ENCODE measurements at places on chromosomes 16 and 17. TPM values are rescaled to one million over a fixed set of nuclear protein-coding genes. Genes with fewer than 3 reads are reported as not detected.

EME2 gene
- 15.8 TPM for total RNA-seq

DNA sequence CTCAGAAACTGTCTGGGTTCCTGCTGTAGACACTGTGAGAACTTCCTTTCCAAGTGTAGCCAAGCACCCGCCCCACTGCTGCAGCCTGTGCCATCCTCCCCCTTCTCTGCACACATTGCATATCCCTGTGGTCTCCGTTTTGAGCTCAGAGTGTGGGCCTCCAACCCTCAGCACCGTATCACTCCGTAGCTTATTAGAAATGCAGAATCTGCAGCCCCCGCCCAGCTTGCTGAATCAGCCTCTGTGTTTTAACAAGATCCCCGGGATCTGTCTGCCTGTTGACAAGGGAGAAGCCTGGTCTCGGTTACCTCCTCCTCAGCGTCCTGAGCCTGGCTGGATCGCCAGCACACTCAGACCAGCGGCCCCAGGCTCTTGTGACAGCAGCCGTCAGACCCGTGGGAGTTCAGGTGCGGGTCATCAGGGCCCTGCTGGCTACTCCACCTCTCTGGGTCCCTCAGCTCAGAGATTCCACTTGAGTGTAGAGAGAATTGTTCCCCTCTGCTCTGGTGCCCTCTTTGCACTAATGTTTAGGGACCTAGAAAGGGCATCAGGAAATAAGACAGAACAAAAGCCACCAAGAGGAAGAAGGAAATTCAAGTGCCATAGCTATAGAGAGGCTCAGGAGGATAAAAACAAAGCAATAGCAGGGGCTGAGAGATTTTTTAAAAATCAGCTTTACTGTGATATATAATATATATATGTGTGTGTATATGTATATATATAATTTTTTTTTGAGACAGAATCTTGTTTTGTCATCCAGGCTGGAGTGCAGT, 92.3 kb downstream of the PITPNC1 start:
- no peak for DNase-seq

PPM1D gene
- total RNA-seq = 16.0 TPM

GRB7 gene
- 1.6 TPM for total RNA-seq

DNA sequence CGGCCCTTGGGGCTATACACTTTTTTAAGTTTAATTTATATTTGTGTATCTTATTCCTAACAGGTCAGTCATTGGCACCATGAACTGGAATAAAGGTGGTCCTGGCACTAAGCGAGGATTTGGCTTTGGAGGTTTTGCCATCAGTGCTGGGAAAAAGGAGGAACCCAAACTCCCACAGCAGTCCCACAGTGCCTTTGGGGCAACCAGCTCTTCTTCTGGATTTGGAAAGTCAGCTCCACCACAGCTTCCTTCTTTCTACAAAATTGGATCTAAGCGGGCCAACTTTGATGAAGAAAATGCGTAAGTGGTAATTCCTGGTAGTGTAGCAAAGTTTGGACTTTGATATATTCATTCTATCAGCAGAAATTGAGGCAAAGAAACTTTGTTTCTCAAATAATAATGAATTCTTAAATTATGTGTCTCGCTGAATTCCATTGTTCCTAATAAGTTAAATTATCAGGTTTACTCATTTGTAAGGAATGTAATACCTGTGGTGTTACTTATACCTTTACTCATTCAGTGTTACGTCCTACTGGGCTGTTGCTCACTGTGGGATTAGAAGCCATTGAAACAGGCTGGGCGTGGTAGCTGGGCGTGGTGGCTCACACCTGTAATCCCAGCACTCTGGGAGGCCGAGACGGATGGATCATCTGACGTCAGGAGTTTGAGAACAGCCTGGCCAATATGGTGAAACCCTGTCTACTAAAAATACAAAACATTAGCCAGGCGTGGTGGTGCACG, 13.2 kb downstream of the DDX42 start:
- DNase-seq = no peak

GRCh38 chr16:87368029-87368770, 15.4 kb downstream of the FBXO31 start:
- DNase-seq = peak; percentile 19

ATP2C2 gene
- not detected for total RNA-seq

GRCh38 chr17:34241062-34241461, 14.0 kb upstream of the CCL2 start:
- peak; percentile 88 for DNase-seq

GRCh38 chr17:69144331-69145255, 2.9 kb upstream of the ABCA6 start:
- DNase-seq = no peak

- no peak for DNase-seq
Observed at GRCh38 chr17:65025297-65025696, 31.2 kb downstream of the GNA13 start.

- DNase-seq = no peak
Observed at GRCh38 chr16:21076186-21076883, 74.3 kb downstream of the DNAH3 start.

- no peak for DNase-seq
Observed at GRCh38 chr16:4372001-4372577, 441 bp downstream of the VASN start.

- no peak for DNase-seq
Observed at GRCh38 chr16:58501242-58502131, 1.5 kb downstream of the NDRG4 start.

DNA sequence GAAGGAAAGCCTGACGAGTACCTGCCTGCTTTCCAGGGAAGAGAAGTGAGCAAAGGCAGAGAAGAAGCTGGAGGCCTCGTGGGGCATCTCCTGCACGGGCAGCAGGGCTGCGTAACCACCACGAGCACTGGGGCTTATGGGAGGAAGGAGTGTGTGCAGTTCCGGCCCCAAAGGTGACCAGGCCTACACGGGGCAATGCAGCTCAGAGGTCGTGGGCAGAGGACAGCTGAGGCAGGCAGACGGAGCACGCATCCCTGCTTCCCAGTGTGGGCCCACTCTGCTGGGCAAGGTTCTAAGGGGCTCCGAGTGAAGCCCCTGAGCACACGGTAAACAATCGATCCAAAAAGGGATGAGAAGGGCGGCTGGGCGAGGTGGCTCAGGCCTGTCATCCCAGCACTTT, 109.7 kb downstream of the ANKRD11 start:
- DNase-seq = peak; percentile 70

NLRC5 gene
- total RNA-seq = 82.9 TPM

- DNase-seq = no peak
Observed at GRCh38 chr16:1156055-1156982, 3.4 kb downstream of the CACNA1H start.

DNA sequence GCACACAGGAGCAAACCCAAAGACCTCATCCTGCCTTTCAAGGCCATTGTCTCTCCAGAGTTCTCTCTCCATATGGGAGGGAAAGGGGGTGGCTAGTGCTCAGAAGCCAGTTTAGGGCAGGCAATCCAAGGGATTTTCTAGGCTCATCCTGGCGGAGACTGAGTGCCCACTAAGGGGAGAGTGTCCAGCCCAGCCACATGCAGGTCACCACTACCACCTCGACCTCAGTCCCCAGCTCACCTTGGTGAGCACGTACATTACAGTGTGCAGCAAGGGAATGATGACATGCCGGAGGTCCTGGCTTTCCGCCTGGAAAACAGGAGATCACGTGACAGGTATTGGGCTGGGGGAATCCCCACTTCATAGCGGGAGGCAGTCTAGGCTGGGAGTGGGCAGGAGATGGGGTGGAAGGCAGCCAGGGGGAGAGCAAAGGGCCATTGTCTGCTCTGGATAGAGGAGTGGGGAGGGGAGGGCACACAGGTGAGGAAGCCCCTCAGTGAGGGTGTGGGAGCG, 29.9 kb downstream of the PIK3R6 start:
- no peak for DNase-seq

- peak; percentile 65 for DNase-seq
Observed at GRCh38 chr16:20918486-20919239, 18.1 kb downstream of the LYRM1 start.

- DNase-seq = no peak
Observed at GRCh38 chr17:2755891-2756724, 6.7 kb upstream of the CCDC92B start.

DNA sequence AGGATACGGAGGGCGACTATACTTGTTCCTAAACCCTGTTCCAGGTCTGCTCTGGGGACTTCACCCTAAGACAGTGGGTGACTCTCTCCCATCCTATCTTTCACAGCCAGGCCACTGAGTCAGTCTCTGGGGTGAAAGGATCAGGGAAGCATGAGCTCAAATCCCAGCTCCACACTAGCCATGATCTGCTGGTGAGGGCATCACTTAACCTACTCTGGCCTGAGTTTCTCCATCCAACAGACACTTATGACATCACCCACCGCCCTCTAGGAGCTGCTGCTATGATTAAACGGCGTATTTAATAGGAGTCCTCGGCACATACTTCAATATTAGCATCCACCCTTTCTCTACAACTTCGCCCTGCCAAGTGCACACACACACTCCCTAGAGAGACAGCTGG, 10.1 kb downstream of the GAST start:
- DNase-seq = no peak

- DNase-seq = peak; percentile 12
Observed at GRCh38 chr17:28484296-28484695, 10.9 kb downstream of the SLC13A2 start.

GRCh38 chr17:29102741-29103181, 59.8 kb downstream of the PIPOX start:
- DNase-seq = no peak

CSF3 gene
- total RNA-seq = 5.4 TPM

GRCh38 chr16:12613131-12613991, 190.3 kb downstream of the CPPED1 start:
- no peak for DNase-seq

GRCh38 chr16:81618187-81618586, 160.9 kb upstream of the PLCG2 start:
- DNase-seq = no peak

DNA sequence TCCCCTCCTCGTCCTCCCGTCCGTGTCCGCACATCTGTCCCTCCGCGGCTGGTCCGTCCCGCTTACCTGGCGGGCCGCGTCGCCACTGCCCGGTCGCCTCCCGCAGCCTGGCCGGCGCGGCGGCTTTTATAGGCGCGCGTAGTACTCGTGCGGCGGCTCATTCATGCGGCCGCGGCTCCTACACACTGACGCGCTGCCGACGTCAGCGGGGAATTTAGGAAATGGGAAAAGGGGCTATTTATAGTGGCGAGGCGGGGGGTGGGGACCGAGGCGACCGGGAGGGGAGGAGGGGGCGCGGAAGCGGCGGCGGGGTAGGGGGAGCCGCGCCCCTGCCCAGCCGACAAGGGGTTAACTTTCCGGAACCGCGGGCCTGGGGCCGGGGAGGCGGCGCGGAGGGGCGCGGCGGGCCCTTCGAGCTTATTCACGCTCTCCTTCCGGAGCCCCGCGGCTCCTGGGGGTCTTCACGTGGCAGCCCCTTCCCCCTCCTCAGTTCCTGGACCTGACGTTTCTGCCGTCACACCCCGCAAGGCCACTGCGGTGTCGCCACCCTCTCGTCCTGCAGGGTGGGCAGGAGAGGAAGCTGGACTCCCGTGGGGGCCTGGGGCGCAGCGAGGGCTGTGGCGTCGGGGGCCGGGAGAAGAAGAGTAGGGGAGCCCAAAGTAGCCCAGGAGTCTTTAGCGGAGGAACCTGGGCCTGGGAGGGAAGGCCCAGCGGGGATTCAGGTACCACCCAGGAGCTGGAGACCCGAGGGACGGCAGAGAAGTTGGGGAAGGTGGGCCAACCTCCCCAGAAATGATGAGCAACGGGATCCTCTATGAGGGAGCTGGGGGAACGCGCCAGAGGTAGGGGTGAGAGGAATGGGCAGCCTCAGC, 3.6 kb upstream of the HIC1 start:
- no peak for DNase-seq

GRCh38 chr17:82235056-82235774, 6.4 kb downstream of the SLC16A3 start:
- peak; percentile 46 for DNase-seq

DNA sequence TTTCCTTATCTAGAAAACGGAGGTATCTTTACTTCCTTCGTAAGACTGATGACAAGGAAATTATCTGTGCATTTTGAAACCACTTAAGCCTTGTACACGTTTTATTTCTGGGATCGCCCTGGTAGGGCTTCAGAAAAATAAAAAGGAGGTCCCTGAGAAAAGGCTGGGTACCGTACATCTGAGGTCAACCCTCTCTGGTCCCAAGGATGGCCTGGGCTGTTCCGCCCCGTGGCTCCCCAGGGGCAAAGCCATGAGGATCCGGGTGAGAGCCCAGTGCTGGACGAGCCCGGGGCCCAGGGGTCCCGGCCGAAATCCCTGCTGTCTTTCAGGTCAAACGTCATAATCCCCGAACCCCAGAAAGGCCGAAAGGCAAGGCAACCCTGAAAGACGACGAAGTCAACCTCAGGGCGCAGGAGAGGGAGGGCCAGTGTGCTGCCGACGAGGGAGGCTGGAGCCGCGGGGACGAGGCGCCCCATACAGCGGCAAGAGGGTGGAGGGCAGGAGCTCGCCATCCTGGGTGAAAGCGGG, 656 bp upstream of the FUS start:
- DNase-seq = peak; percentile 68

DNA sequence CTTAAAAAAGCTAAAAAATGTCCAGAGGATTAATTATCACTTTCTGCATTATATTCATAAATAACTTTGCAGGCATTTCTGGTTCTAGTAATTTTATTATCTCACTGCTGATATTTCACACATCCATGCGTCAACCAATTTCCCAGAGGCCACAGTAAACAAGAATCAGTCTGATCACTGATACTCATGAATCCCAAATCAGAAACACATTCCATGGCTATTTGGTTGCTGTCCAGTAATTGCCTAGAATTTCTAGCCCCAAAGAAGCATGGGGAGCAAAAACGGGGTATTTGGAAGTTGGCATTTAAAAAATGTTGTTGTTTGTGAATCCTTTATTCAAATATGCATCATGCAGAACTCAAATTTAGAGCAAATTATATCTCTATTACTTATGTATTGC, 244.8 kb downstream of the CDH8 start:
- DNase-seq = no peak

DNA sequence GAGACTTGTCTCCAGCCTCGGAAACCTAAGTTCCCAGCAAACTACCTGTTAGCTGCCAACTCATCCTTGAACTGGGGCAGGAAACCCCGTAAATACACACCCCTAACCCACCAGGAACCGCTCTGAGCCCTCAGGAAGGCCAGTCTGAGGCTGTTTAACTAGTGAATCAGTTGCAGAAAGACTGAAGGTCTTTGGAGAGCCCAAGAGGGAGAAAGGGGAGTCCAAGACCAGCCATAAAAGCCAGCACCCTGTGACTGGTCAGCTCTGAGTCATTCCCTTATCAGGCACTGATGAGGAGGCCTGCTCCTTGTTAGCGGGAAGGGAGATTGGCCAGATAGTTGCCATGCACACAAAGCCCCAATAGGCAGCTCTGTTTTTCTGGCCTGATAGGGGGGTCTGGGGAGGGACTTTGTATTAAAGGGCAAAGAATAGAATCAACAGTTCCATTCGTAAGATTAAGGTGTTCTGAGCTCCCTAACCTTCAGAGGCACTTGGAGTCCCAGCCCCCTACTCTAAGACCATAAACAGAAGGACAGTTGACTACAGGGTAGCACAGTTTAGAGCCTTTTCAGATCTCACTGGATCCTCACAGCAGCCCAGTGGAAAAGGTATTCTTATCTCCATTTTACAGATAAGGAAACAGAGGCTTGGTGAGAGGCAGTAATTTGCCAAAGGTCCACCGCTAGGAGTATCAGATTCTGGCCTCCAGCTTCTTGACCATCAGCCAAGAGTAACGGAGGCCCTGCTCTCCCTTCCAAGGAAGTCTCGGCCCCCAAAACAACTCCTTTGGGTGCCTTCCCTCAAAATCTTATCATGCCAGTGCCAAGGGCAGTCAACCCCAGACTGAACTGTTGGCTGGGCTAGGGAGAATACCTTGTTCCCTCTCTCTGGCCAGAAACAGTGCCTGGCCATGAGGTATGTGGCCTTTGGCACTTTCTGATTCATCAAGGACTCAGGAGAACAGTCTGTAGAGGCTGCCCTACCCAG, 2.2 kb upstream of the KRT19 start:
- peak; percentile 71 for DNase-seq

Measured in aorta (tissue), 5 donors.